ENCODE measurements at places on chromosomes 16 and 17.

GRCh38 chr17:31015639-31016038 lies 44.8 kb downstream of the RNF135 start:
- H3K4me3 ChIP-seq, result no peak overlapping the region
- H3K27ac ChIP-seq, result no peak overlapping the region
- H3K27me3 ChIP-seq, result no peaks in the 10 kb centered on the region
- H3K4me1 ChIP-seq, result no peaks in the 10 kb centered on the region
- H3K36me3 ChIP-seq, result no peaks in the 10 kb centered on the region

DNA sequence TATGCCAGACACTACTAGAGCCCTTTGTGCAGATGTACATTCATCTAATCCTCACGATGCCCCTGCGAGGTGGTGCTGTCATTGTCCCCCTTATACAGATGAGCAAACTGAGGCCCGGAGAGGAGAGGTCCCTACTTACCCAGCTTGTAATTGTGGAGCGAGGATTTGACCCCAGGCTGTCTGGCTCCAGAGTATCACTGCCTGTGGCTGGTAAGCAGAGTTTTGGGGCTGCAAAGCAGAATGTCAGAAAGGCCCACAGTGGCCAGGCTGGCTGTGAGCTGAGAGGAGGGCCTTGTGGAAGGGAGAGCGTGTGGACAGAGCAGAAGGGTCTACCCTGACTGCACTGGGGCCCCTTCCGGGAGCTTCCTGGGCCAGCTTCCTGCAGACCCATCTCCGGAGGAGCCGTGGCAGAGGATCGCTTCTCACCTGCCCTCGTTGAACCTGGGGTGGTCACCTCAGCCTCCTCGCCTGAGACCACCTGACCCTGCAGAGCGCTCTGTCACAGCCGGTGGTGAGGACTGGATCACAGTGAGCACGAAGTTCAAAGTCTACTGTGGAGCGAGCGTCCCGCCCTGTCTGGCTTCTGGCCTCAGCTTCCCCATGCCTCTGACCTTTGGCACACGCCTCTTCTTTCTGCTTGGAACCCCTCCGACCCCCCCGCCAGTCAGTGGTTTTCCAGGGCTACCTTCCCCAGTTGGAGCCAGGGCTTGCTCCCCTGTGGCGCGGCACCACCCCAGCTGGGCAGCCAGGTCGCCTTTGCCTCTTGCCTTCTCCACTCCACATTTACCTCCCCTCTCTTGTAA lies 12.1 kb downstream of the CMIP start:
- peaks cover 55% of the 10 kb centered on the region for H3K4me1 ChIP-seq
- no peaks in the 10 kb centered on the region for H3K27me3 ChIP-seq
- H3K4me3 ChIP-seq, result no peak overlapping the region
- H3K27ac ChIP-seq, result peak overlapping the region; percentile 63
- no peak for DNase-seq

GRCh38 chr17:2071024-2071385 lies 16.1 kb downstream of the HIC1 start:
- no peak overlapping the region for H3K4me3 ChIP-seq
- DNase-seq, result no peak
- peak overlapping the region; percentile 83 for H3K27ac ChIP-seq
- H3K36me3 ChIP-seq, result no peaks in the 10 kb centered on the region
- no peaks in the 10 kb centered on the region for H3K4me1 ChIP-seq

DNA sequence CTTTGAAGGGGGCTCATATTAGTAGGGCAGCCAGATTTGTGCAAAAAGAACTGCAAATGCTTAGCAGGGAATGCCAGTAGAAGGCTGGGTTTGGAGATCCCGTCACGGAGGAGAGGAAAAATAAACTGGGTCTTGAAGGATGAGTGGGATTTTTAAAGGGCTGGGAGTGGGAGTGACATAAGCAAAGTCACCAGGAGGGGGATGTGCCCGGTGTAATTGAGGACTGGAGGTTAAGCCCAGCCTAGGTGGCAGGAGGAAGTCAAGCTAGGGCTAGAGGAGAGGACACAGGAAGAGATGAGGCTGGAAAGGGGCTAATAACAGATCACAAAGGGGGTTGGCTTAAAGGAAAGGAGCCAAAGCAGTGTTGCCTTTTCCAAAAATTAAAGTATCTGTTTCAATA lies 23.2 kb upstream of the LONP2 start:
- DNase-seq, result no peak
- H3K27me3 ChIP-seq, result no peaks in the 10 kb centered on the region
- H3K36me3 ChIP-seq, result no peaks in the 10 kb centered on the region
- no peaks in the 10 kb centered on the region for H3K4me1 ChIP-seq

DNA sequence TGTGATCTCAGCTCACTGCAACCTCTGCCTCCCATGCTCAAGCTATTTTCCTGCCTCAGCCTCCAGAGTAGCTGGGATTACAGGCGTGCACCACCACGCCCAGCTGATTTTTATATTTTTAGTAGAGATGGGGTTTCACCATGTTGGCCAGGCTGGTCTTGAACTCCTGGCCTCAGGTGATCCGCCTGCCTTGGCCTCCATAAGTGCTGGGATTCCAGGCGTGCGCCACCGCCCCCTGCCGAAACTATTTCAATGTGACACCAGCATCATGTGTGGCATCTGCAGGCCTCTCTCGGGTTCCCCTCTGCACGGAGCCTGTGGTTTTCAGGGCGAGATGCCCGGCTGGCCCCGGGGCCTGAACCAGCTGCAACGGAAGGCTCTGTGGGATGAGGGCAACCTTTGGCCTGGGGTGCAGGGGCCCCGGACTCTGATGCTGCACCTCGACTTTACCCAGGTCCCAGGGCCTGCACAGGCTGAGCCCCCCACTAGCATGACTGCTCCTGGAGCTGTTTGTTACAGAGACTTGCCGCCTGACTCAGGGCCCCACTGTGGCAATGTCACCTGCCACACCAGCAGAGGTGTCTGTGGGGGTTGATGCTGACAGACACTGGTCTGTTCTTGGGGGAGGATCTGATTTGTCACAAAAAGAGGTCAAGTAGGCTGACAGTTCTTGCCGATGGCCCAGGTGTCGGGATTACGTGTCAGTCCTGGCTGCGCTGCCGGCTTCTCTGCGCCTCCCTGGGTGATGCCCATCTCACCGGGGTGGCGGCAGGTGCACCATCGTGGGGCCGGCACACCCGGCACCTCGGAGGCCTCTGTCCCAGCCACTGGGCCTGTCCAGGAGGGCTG lies 8.6 kb upstream of the TEX19 start:
- H3K4me1 ChIP-seq, result no peaks in the 10 kb centered on the region
- no peak overlapping the region for H3K27ac ChIP-seq
- no peaks in the 10 kb centered on the region for H3K36me3 ChIP-seq
- H3K27me3 ChIP-seq, result no peaks in the 10 kb centered on the region
- DNase-seq, result no peak
- no peak overlapping the region for H3K4me3 ChIP-seq

DNA sequence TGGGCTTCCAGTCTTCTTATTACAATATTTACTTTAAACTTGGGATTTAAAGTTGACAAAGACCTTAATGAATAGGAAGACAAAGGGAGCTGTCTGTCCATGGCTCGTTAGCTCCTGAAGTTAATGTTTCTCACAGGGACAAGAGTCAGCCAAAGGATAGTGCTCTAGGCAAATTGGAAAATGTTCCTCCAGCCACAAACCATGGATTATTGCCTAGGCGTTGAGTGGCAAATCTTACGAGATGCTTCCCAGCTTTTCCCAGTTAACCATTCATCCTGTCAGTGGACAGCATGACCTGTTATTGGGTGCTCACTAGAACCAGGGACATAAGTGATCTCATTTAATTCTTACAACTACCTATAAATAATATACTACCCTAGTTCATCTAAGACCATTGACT lies 3.6 kb downstream of the TEX2 start:
- no peak overlapping the region for H3K4me3 ChIP-seq
- DNase-seq, result no peak
- no peaks in the 10 kb centered on the region for H3K27me3 ChIP-seq

Measured in kidney (tissue), 22 donors.